ENCODE measurements at places on chromosomes 7 and 10. TPM values are rescaled to one million over a fixed set of nuclear protein-coding genes. Genes with fewer than 3 reads are reported as not detected.

DNA sequence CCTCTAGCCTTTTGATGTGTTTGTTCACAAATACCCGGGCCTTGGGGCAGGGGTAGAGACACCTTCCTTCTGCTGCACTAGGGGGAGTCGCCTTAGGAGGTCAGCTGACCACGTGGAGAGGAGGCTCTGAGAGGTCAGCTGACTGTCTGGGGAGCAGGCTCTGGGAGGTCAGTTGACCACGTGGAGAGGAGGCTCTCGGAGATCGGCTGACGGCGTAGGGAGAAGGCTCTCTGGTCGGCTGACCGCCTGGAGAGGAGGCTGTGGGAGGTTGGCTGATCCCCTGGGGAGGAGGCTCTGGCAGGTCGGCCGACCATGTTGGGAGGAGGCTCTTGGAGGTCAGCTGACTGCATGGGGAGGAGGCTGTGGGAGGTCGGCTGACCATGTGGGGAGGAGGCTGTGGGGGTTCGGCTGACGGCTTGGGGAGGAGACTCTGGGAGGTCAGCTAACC lies 59.6 kb upstream of the LYZL1 start:
- no peaks in the 10 kb centered on the region for H3K36me3 ChIP-seq
- H3K4me3 ChIP-seq: no peak overlapping the region
- no peak overlapping the region for H3K27ac ChIP-seq
- no peak for DNase-seq
- H3K27me3 ChIP-seq: no peaks in the 10 kb centered on the region
- H3K4me1 ChIP-seq: no peaks in the 10 kb centered on the region

- no peak overlapping the region for H3K4me3 ChIP-seq
- H3K27ac ChIP-seq: no peak overlapping the region
- H3K36me3 ChIP-seq: no peaks in the 10 kb centered on the region
- no peaks in the 10 kb centered on the region for H3K27me3 ChIP-seq
- H3K4me1 ChIP-seq: no peaks in the 10 kb centered on the region
- no peak for DNase-seq
These were observed 112.0 kb downstream of the PDE1C start for GRCh38 chr7:31958226-31958625.

WNT8B gene
- not detected for total RNA-seq

ANKRD61 gene
- total RNA-seq: not detected

MSS51 gene
- 0.70 TPM for total RNA-seq

ASB4 gene
- not detected for total RNA-seq

All from right lobe of liver (tissue), 6 donors.